ENCODE measurements at places on chromosomes 1 and 21. TPM values are rescaled to one million over a fixed set of nuclear protein-coding genes. Genes with fewer than 3 reads are reported as not detected.

- no peak overlapping the region for H3K27ac ChIP-seq
- DNase-seq, result no peak
- peaks cover 54% of the 10 kb centered on the region for H3K27me3 ChIP-seq
- peaks cover 4% of the 10 kb centered on the region for H3K36me3 ChIP-seq
These were observed 13.1 kb downstream of the NR5A2 start for GRCh38 chr1:200040481-200041138.

- peaks cover 13% of the 10 kb centered on the region for H3K36me3 ChIP-seq
- H3K4me1 ChIP-seq, result peaks cover 25% of the 10 kb centered on the region
- peaks cover 66% of the 10 kb centered on the region for H3K27me3 ChIP-seq
- H3K4me3 ChIP-seq, result peak overlapping the region; percentile 27
These were observed 3.1 kb downstream of the OLIG2 start for GRCh38 chr21:33028773-33029384.

Gene SFN
- total RNA-seq, result 4.9 TPM

Gene OR2M3
- total RNA-seq, result not detected

Gene SYT2
- total RNA-seq, result not detected

Gene KCNJ9
- total RNA-seq, result not detected

Gene GUCA2A
- not detected for total RNA-seq

DNA sequence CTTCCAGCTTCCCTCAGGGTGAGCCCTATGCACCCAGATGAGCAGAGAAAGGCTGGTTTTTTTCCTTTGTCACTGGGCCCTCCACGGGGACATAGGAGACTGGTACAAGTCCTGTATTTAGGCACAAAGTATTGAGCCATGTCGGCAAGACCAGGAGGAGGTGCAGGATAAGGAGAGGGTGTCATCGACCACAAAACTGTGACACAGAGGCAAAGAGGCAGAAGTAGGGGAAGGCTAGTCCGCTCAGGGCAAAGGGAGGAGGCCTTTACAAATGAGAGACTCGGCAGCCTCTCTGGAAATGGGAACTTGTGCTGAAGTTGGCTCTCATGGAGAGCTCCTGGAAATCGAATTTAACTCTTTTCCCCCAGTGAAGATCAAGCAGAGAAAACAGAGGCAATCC, 70.7 kb upstream of the CAMK1G start:
- H3K27ac ChIP-seq, result no peak overlapping the region
- no peak for DNase-seq
- peaks cover 5% of the 10 kb centered on the region for H3K27me3 ChIP-seq

Gene PROK1
- not detected for total RNA-seq

GRCh38 chr1:201276891-201277290, 6.4 kb upstream of the PKP1 start:
- no peaks in the 10 kb centered on the region for H3K36me3 ChIP-seq
- DNase-seq, result no peak
- peaks cover 15% of the 10 kb centered on the region for H3K27me3 ChIP-seq
- no peaks in the 10 kb centered on the region for H3K4me1 ChIP-seq
- no peak overlapping the region for H3K4me3 ChIP-seq

DNA sequence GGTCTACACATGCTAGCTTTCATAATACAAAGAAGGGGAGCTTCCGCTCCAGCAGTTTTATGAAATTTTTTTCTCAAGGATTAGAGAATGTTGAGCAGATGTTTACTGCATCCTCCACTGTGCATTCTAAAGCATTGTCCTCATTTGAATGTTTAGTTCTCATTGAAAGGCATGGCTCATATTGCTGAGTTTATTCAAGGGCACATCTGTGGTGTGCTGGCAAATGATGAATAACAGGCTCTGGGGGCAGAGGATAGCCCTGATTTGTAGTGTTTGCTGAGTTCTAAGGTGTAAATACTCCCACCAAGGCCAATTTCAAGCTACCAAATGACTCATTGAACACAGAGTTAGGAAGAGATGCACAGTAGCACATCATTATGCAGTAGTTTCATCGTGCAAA, 303.2 kb upstream of the FAM78B start:
- DNase-seq, result no peak
- peaks cover 7% of the 10 kb centered on the region for H3K27me3 ChIP-seq
- no peaks in the 10 kb centered on the region for H3K4me1 ChIP-seq

GRCh38 chr1:231584117-231584516, 42.5 kb upstream of the DISC1 start:
- no peak overlapping the region for H3K4me3 ChIP-seq
- H3K27me3 ChIP-seq, result peaks cover 2% of the 10 kb centered on the region
- H3K36me3 ChIP-seq, result no peaks in the 10 kb centered on the region
- peaks cover 2% of the 10 kb centered on the region for H3K4me1 ChIP-seq

DNA sequence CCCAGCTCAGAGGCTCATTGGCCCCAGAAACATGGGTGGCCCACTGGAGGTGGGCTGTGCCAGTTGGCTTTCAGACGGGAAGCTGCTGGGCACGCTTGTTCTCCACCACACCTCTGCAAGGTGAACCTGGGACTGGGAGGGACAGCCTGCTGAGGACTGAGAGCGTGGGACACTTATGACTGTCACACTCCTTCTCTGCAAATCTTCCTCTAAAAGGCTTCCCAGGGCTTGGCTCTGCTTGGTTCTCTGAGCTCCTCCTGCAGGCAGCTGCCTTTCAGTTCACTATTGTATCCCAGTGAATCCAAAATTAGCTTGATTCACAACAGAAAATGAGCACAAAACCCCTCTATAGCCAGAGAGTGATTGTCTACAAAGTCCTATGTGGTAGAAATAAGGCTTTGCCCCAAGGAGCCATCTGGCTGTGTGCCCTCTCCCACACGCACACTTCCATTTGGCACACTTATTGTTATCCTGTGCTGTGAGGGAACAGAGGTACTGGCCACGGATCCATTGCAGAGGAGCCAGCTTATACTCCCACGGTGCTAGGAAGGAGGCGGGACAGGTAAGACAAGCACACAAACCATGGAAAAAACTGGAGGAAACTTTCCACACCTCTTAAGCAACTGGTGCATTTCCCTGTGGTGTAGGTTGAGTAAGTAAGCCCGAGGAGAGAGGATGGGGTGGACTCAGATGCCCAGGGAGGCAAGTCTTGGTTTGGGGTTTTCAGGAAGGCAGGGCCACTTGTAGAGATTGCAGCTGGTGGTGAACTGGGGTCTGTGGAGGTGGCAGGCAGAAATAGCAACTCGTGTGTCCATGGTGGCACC, 18.9 kb upstream of the BTG2 start:
- H3K4me3 ChIP-seq, result peak overlapping the region; percentile 32
- peak overlapping the region; percentile 100 for H3K27ac ChIP-seq
- no peaks in the 10 kb centered on the region for H3K27me3 ChIP-seq
- no peak for DNase-seq
- no peaks in the 10 kb centered on the region for H3K36me3 ChIP-seq

Gene PIGR
- not detected for total RNA-seq

GRCh38 chr1:24567792-24568388, 12.0 kb downstream of the NCMAP start:
- no peak overlapping the region for H3K27ac ChIP-seq
- no peak for DNase-seq
- no peak overlapping the region for H3K4me3 ChIP-seq
- peaks cover 2% of the 10 kb centered on the region for H3K27me3 ChIP-seq

DNA sequence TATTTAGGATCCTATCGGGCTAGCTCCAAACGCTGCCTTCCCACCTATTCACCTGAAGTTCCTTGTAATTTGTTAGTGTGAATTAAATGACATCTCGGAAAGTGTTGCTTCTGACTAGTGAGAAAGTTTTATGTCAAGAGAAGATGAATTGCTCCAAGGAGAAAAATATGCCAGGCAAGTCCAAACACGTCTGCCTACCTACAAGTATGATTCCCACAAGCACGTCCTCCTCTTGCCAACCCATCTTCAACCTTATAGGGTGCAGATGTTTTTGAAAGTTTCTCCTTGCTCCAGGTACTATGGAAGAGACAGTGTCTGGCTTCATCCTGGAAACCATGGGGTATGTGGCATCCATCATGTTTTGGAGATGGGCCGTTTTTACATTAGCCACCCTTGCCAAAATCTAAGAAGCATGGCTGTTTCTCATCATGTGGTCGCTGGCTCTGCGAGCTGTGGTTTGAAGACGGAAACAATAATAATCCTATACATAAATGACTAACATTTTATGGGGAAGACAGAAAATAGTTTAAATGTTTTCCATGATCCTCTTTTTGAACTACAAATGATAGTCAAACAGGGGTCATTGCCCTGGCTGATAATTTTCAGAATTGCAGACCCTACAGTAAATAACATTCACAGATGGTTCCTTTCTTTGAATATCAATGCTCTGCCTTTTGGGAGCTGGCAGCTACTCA, 505.8 kb downstream of the SMYD3 start:
- H3K27me3 ChIP-seq, result no peaks in the 10 kb centered on the region
- H3K4me3 ChIP-seq, result no peak overlapping the region
- DNase-seq, result no peak

Gene RUNX1
- total RNA-seq, result 53.0 TPM

- H3K4me1 ChIP-seq, result no peaks in the 10 kb centered on the region
- H3K27me3 ChIP-seq, result no peaks in the 10 kb centered on the region
- no peak overlapping the region for H3K27ac ChIP-seq
- no peaks in the 10 kb centered on the region for H3K36me3 ChIP-seq
These were observed 46.5 kb downstream of the PRDM16 start for GRCh38 chr1:3115275-3116149.

DNA sequence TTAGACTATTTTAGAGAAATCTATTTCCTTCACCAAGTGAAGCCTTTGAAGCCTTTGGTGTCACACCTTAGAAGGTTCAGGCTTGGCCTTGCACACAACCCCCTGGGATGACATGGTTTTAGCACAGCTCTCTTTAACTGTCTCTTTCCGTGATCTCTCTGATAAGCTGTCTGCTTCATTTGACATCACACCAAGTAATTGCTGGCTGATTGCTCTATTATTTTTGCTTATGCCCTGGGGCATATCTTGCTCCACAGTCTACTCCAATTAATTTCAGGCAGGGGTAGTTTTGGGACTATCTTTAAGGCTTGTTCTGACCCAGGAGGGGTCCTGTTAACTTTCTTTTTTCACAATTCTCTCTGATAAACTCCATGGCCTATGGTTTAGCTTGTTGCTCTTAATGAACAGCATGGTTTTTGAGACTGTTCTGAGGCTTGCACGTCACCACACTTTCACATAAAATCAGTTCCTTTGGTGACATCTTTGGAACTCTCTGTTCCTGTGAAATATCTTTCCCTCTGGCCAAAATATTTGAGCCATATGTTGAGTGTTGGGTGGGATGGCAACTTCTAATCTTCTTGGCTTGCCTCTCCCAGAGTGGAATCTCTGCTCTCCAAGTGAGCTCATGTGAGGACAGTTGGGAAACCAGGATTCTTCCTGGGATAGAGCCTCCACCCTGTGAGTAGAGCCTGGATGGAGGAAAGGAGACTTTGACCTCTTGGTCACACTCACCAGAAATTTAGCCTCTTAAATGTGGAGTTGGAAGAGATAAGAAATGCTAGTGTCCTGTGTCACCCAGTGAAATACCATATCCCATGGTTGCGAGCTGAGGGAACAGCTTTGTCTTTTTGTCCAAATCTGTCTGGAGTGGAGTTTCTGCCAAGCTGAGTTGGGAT, 63.6 kb downstream of the MAP3K21 start:
- H3K4me1 ChIP-seq, result peaks cover 6% of the 10 kb centered on the region
- H3K27me3 ChIP-seq, result peaks cover 25% of the 10 kb centered on the region
- DNase-seq, result no peak
- no peak overlapping the region for H3K27ac ChIP-seq
- no peak overlapping the region for H3K4me3 ChIP-seq
- H3K36me3 ChIP-seq, result no peaks in the 10 kb centered on the region

DNA sequence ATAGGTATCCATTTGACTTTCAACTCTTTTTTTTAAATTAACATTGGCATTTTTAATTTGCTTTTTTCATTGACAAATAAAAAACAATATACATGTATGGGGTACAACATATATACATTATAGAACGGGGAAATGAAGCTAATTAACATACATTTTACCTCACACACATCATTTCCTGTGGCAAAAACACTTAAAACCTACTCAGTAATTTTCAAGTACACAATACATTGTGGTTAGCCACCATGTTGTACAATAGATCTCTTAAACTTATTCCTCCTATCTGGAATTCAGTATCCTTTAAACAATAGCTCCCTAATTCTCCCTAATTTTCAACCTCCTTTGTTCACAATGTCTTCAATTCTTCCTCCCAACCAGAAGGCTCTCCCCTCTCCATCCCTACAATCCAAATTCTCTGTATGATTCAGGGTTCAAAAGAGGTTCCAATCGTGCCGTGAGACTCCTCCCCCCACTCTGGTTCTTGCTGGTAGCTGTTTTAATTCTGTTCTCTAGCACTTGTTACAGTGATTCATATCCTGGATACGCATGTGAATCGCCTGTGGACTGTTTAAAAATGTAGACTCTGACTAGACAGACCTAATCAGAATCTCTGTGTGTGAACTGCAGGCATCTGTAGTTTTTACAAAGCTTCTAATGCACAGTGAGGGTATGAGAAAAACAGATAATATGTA, 87.6 kb upstream of the DUSP10 start:
- peak overlapping the region; percentile 55 for H3K4me3 ChIP-seq
- no peaks in the 10 kb centered on the region for H3K27me3 ChIP-seq
- peaks cover 8% of the 10 kb centered on the region for H3K36me3 ChIP-seq
- peak overlapping the region; percentile 95 for H3K27ac ChIP-seq

Gene ETV3L
- not detected for total RNA-seq

DNA sequence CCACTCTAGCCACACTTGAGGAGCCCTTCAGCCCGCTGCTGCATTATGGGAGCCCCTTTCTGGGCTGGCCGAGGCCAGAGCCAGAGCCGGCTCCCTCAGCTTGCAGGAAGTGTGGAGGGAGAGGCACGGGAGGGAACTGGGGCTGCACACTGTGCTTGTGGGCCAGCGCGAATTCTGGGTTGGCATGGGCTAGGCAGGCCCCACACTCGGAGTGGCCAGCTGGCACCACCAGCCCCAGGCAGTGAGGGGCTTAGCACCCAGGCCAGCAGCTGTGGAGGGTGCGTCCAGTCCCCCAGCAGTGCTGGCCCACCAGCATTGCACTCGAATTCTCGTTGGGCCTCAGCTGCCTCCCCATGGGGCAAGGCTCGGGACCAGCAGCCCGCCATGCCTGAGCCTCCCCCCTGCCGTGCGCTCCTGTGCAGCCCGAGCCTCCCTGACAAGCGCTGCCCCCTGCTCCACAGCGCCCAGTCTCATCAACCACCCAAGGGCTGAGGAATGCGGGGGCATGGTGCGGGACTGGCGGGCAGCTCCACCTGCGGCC, 785.9 kb upstream of the TPTE start:
- no peak overlapping the region for H3K27ac ChIP-seq
- DNase-seq, result no peak
- no peaks in the 10 kb centered on the region for H3K36me3 ChIP-seq
- H3K4me3 ChIP-seq, result no peak overlapping the region
- no peaks in the 10 kb centered on the region for H3K4me1 ChIP-seq
- no peaks in the 10 kb centered on the region for H3K27me3 ChIP-seq

DNA sequence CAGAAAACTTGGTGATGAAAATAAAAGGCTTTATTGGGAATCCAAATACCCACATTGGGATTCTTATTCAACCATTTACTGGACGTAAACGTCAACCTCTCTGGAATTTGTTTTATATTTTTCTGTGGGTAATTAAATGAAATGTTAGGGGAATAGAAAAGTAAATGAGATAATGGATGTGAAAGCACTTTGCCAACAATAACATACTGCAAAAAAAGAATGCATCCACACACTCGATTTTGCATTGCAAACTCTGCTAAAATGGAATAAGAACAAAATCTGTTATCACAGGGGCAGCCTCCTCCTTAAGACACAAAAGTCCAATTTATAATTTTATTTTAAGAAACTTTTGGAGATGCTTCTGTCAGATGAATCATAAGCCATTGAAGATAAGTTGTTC, 88.4 kb downstream of the ERG start:
- H3K27ac ChIP-seq, result no peak overlapping the region
- no peaks in the 10 kb centered on the region for H3K36me3 ChIP-seq
- no peaks in the 10 kb centered on the region for H3K4me1 ChIP-seq
- no peak overlapping the region for H3K4me3 ChIP-seq
- DNase-seq, result no peak
- no peaks in the 10 kb centered on the region for H3K27me3 ChIP-seq
